NCI-H187 (cell line): ENCODE measurements at places on chromosomes 5 and 9.

GRCh38 chr5:113682497-113683136, 169.1 kb downstream of the YTHDC2 start:
- DNase-seq = no peak

DNA sequence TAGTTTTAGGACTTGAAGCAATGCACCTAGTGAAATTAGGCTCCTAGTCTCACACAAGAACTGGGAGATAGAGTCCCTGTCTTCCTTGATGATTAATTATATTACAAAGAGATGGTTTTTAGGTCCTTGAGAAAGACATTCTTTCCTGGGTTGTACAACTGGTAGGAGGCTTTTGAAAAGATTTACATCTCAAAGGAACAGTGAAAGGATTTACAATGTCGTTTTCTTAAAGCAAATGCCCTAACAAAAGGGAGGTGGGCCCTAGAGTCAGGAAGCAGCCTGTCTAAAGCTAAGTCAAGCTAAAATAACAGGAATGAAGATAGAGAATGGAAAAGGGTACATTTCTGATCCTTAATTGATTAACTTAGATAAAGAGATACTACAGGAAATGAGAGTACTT, 102.2 kb upstream of the IL7R start:
- no peak for DNase-seq

DNA sequence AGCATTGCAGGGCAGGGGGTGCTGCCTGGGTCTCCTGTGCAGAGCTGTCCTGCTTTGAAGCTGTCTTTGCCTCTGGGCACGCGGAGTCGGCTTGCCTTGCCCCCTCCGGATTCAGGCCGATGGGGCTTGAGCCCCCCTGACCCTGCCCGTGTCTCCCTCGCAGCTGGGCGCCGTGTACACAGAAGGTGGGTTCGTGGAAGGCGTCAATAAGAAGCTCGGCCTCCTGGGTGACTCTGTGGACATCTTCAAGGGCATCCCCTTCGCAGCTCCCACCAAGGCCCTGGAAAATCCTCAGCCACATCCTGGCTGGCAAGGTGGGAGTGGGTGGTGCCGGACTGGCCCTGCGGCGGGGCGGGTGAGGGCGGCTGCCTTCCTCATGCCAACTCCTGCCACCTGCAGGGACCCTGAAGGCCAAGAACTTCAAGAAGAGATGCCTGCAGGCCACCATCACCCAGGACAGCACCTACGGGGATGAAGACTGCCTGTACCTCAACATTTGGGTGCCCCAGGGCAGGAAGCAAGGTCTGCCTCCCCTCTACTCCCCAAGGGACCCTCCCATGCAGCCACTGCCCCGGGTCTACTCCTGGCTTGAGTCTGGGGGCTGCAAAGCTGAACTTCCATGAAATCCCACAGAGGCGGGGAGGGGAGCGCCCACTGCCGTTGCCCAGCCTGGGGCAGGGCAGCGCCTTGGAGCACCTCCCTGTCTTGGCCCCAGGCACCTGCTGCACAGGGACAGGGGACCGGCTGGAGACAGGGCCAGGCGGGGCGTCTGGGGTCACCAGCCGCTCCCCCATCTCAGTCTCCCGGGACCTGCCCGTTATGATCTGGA, 2.7 kb downstream of the CEL start:
- DNase-seq = no peak

GRCh38 chr5:102138243-102138653, 157.8 kb downstream of the SLCO4C1 start:
- no peak for DNase-seq

- no peak for DNase-seq
Observed at GRCh38 chr9:109289186-109289585, 31.7 kb downstream of the EPB41L4B start.

- DNase-seq = no peak
Observed at GRCh38 chr5:151221574-151221973, 2.3 kb downstream of the CCDC69 start.

DNA sequence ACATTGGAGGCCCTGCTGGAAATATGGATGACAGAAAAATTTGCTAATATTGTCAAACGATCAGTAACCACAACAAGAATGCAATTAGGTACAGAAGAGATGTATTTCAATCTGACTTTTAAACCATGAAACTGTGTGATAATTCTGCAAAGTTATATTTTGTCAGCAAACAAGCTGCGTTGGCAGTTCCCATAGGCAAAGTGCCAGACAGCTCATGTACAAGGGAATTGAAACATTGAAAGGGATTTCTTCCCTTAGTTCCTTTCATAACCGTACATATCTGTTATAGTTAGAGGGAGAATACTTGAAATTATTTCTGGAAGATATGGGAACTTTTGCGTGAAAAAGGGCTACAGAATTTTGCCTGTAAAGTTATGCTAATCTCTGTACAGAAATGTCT, 419.4 kb upstream of the PTGER4 start:
- DNase-seq = no peak

DNA sequence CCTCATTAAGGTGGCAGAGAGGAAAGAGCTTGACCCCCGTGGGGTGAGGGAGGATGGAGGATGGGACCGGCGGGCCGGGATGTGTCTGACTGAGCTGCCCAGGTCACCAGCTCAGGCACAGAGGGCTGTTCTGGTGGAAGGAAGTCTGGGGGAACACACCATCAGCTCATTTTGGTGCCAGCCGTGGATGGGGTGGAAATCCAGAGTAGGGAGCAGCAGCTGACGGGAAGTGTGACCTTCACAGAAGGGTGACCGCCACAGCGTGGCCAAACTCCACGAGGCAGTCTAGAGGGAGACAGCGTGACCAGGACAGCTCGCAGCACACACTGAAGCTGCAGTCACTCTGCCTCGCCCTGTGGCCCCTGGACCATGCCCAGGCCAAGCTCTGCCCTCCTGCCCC, 45.3 kb upstream of the PHYKPL start:
- DNase-seq = no peak

- DNase-seq = no peak
Observed at GRCh38 chr9:17905366-17905765, 326.5 kb downstream of the SH3GL2 start.

DNA sequence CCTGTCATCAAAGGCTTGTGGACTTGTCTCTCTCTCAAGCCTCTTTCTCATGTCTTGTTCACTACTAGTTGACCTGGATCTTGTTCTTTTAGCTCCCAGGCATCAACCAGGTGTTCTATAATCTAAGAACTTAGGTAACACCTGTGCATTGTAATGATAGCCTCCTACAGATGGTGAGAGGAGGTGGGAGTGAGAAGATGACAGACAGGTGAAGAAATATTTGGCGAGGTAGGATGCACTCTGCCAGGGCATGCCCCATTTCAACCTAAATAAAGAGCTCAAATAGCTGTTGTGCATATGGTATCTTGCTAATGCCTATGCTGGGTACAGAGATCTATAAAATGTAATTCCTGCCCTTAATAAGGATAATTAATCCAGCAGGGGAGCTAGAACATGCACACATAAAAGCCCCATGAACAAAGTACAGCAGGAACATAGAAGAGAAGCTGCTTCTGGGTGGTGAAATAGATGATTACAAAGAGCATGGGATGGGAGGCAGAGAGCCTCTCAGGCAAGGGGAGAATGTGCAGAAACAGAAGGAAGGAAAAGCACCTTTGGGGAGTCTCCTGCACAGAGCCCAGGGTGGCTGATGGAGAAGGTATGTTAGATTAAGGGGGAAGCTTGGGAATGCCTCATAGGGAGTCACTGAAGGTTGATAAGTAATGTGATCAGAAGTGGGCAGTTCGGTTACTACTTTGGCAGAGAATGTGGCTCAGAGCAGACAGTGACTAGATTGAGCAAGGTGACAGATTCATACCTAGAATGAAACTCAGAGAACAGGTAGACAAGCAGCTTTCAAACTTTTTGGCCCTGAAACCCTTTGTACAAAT, 28.0 kb upstream of the PLIN2 start:
- DNase-seq = no peak

DNA sequence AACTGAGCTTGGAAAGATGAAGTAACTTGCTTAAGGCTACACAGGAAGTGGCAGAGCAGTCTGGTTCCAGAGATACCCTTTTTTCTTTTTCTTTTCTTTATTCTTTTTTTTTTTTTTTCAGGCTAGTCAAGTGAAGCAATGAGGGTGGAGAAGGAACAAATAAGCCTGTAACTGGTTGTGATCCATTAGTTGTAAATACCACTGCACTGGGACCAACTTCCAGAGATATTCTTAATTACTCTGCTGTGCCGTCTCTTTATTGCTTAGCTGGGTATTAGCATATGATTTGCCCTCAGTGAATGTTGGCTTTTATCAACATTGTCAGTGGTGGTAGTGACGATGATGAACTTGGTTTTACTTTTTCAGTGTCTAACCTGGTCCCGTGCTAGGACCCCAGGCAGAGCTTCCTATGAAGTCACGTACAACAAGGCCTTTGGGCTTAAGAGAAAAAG, 26.7 kb downstream of the LNPEP start:
- no peak for DNase-seq

GRCh38 chr5:124704594-124705284, 41.7 kb downstream of the ZNF608 start:
- DNase-seq = no peak

- DNase-seq = no peak
Observed at GRCh38 chr9:16623989-16624743, 246.3 kb downstream of the BNC2 start.

DNA sequence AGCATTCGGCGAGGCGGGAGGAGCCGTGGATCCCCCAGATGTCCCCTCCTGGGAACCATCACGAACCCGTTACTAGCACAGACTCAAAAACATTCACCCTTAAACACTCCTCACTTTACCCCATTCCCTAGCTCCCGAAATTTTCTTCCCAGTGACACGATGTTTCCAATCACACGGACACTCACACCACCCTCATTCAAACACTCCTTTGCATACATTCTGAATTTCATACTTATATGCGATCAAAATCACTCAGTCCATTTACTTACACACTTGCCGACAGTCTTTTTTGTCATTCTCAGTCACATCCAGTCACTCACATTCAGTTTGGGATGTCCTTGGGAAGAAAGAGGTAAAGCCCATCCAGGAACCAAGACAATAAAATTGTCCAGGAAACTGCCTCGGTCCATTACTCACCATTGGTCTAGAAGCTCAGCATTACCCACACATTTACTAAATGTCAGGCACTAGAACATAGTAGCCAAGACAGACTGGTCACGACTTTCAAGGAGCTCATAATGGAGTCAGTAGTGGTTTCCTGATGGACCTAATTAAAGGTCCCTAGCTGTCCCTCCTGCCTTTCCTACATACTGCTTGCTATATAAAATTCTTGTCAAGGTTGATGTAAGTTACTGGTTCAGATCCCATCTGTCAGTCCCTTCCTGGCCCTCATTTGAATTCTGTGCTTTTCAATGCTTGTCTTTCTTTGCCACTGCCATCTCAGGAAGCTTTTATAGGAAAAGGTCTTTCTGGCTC, 574 bp downstream of the SLC35A4 start:
- no peak for DNase-seq

DNA sequence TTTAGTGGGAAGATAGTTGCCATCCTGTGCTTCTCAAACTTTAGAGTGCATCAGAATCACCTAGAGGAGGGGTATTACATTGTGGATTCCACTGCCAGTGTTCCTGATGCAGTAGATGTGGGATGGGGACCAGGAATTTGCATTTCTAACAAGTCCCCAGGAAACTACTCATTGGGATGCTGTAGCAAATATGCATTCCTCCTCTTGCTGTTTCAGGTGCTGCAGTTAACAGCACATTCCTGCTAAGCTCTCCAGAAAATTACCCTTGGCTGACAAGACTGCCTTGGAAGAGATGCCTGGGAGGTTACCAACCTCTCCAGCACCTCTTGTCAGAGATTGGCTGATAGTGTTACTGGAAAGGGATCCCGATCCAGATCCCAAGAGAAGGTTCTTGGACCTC, 270.5 kb downstream of the OSTF1 start:
- DNase-seq = no peak

GRCh38 chr5:40618926-40619325, 60.8 kb upstream of the PTGER4 start:
- no peak for DNase-seq

DNA sequence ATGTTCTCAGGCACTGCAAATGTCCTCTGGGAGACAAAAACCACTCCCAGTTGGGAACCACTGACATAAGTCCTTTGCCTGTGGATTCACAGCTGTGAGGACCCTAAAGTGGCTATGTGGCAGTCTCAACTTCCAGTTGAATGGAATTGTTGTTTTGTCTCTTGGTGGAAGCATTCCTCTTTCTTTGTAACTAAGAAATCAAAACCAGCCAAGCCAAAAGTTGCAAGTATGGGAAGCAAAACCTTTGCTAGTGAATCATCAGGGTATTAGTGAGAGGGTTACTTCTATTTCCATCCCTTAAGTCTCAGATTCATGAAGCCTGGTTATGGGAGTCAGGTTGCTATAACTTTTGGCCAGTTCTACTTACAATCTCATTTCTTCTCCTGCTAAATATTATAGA, 49.8 kb upstream of the RPS23 start:
- no peak for DNase-seq

GRCh38 chr5:517535-518100, 6.6 kb downstream of the SLC9A3 start:
- DNase-seq = no peak
